ENCODE measurements at places on chromosomes 5 and 9.
A peak's percentile ranks its signal among the peaks of the same experiment; 100 is the strongest.

DNA sequence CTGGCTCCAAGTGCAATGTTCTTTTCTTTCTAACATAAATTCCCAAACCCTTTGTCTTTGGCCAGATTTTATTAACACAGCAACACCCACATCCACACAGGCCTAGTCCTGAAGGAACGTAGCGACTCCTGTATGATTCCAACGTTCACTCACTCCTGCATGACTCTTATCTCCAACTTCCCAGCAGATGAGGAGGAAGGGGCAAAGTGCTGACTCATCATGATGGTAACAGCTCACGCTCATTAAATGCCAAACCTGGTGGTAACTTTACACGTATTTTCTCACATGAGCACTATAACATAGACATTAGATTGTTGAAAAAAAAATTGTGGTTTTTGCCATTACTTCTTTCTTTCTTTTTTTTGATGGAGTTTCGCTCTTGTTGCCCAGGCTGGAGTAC is 1349.5 kb downstream of the EFNA5 start:
- no peak for DNase-seq

GRCh38 chr5:83608122-83608521 is 112.5 kb downstream of the HAPLN1 start:
- peak; percentile 45 for DNase-seq

- no peak for DNase-seq
Observed at GRCh38 chr9:4417578-4418325, 72.5 kb upstream of the SLC1A1 start.

- no peak for DNase-seq
Observed at GRCh38 chr5:151664694-151665585, 21.8 kb downstream of the SPARC start.
